Activated T-cell treated with anti-CD3 and anti-CD28 coated beads, Interleukin-2, amount 50 U/mL, for 1 hour (primary cell): ENCODE measurements at places on chromosomes 12 and 14.
A peak's percentile ranks its signal among the peaks of the same experiment; 100 is the strongest.

DNA sequence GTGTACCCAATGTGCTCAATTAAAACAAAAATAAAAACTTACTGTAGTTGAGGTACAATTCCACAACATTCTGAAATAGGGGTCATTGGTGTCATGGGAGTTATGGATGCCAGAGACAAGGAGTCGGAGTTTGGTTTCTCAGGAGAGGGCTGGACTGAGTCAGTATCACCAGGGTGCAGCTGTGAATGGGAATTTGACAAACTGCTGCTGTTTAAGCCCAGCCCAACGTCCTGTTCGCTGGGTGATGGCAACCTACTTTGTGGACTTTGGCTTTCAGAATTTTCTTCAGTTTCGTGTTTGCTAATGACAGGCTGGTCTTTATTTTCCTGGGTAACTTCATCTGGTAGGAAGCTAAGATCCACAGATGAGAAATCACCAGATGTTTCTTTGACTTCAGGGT, 3.9 kb downstream of the TBPL2 start:
- no peak for DNase-seq

- DNase-seq, result no peak
These were observed 27.2 kb upstream of the MDM2 start for GRCh38 chr12:68780731-68781130.

- DNase-seq, result no peak
These were observed 922.7 kb downstream of the VRK1 start for GRCh38 chr14:97719931-97720330.

- DNase-seq, result no peak
These were observed 771 bp upstream of the AVPR1A start for GRCh38 chr12:63151623-63152320.

GRCh38 chr14:23692416-23692815, 56.3 kb downstream of the DHRS2 start:
- no peak for DNase-seq

DNA sequence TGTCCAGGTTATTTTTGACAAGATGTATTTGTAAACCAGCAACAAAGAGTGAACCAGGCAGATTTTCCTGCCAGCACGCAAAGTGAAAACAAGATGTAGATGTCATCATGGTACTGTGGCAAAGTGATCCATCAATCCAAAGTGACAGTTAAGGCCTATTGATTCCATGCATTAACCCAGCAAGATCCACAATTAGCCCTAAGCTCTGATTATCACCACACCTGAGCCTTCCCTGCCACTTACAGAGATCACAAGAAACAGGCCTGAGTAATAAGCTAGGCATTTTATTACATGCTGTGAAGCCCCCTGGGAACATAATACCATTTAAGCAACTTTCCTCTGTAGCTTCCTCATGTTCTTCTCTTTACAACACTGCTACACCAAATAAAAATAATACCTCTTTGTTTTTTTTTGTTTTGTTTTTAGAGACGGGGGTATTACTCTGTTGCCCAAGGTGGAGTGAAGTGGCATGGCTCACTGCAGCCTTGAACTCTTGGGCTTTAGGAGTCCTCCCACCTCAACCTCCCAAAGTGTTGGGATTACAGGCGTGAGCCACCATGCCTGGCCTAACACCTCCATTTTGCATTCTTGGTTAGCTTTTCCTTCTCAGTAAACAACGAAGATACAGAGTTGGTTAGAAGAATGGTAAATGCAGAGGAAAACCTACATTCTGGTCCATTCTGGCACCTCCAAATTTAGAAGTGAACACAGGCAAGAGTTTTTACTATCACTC, 85.5 kb downstream of the STON2 start:
- DNase-seq, result no peak

DNA sequence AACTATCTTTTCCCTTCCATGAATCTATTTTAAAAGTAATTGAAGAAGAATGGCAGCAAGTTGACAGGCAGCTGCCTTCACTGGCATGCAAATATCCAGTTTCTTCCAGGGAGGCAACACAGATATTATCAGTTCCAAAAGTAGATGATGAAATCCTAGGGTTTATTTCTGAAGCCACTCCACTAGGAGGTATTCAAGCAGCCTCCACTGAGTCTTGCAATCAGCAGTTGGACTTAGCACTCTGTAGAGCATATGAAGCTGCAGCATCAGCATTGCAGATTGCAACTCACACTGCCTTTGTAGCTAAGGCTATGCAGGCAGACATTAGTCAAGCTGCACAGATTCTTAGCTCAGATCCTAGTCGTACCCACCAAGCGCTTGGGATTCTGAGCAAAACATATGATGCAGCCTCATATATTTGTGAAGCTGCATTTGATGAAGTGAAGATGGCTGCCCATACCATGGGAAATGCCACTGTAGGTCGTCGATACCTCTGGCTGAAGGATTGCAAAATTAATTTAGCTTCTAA, 18.4 kb downstream of the TMPO start:
- no peak for DNase-seq

- no peak for DNase-seq
These were observed 257.2 kb upstream of the SOX5 start for GRCh38 chr12:24206621-24207020.

- no peak for DNase-seq
These were observed 13.6 kb upstream of the TPCN1 start for GRCh38 chr12:113207613-113208040.

GRCh38 chr12:124277394-124278241, 17.3 kb upstream of the RFLNA start:
- no peak for DNase-seq

DNA sequence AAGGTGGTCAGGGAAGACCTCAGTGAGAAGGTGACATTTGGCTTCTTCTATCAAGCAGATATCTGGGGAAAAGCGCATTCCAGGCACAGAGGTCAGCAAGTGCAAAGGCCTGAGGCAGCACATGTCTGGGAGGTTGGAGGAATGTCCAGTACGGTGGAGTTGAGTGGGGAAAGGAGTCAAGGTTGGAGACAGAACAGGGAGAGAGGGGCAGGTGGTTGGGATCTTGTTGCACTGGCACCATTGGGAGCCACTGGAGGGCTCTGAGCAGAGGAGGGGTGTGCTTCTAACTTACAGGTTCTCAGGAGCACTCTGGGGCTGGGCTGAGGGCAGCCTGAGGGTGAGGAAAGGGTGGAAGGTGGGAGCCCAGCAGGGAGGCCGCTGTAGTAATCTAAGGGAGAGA, 52.1 kb downstream of the EID3 start:
- DNase-seq, result no peak

DNA sequence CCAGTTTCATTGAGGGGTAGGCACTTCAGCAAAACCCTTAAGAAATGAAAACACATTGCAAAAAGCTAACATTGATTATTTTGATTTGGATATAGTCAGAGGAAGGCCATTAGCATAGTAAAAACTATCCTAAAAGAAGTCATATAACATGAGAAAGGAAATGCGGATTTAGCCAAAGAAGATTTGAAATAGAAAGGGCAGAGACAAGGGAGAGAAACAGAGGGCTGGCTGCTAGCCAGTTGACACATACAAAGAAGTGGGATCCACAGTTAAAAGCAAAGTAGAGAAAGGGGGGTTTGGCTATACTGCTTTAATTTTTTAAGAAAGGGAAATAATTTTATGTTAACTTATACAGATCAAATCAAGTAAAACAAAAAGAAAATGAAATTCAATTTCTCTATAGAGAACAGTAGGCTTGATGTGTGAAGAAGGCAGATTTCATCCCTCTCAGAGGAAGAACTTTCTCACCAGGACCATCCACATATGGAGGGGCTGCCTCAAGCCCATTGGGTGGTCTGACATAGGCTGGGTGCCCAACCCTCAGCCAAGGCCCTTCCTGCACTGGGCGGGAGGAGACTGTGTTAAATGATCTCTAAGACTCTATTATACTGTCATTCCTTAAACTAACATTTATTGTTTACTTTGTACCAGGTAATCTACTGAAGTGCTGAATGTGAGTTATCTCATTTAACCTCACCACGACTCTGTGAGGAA, 420.3 kb downstream of the CCDC91 start:
- DNase-seq, result no peak

GRCh38 chr14:42214981-42215491, 608.4 kb downstream of the LRFN5 start:
- DNase-seq, result no peak

DNA sequence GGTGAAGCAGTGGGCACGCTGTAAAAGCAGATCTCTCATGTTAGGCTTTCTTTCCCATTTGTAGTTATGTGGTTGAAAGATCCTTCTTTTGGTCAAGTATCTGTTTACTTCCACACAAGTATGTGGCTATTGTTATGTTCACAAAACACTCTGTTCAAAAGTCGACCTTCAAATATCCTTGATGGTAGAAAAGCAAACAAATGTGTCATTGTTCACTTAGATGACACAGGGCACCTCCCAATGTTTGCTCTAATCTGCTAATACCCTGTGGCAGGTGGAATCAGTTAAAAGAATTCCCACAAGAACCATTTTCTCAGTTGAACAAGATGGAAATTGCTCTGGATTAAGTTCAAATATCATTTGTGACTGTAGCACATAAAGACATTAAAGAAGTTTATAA, 43.6 kb upstream of the NAA30 start:
- DNase-seq, result no peak

GRCh38 chr14:64364907-64365306, 23.2 kb upstream of the MTHFD1 start:
- no peak for DNase-seq

DNA sequence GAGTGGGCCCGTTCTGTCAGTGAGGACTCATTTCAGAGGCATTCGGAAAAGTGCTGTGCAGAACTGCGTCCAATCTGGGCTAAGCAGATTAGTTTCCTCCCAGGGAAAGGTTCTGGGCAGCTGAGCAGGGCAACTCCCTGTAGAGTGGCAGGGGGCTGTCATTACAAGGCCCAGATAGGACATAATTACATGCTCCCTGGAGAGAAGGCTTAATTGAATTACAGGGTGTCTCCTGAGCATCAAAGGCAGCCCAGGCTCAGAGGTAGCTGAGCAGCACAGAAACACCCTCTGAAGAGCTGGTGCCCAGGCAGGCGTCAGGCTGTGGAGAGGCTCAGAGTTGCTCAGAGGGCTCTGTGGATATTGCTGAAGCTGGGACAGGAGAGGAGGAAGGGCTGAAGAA, 36.0 kb downstream of the SLC8A3 start:
- no peak for DNase-seq

GRCh38 chr12:57218030-57218853, 1.6 kb downstream of the NXPH4 start:
- no peak for DNase-seq

DNA sequence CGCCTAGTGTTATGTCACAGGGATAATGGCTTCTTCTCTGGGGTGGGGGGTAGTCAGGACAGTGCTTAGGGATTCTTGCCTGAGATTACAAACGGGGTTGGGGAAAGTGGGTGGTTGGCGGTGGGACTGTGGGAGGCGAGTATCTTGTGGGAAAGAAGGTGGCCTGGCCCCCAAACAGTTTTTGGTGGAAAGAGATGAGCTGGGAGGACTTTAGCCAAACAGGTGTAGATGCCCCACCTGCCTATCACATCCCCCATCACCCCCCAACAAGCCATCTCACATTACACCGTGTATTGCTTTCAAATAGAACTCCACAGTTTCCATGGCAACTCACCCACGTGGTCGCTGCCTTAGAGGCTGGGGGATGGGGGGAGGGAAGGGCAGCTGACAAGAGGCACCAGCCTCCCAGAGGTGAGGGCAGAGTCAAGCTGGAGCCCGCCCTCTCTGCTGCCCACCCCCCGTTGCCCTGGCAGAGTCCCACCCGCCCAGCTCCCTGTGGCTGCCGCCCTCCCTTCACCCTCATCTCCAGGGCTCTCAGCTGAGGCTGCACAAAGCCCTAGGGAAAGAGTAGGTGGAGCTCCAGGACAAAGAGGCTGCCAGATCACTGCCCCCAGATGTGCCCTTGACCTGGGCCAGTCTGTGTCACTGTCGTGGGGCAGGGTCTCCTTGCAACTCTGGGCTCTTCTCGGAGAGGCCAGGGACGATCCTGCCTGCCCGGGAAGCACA, 98.3 kb downstream of the LRRC74A start:
- DNase-seq, result peak; percentile 48

DNA sequence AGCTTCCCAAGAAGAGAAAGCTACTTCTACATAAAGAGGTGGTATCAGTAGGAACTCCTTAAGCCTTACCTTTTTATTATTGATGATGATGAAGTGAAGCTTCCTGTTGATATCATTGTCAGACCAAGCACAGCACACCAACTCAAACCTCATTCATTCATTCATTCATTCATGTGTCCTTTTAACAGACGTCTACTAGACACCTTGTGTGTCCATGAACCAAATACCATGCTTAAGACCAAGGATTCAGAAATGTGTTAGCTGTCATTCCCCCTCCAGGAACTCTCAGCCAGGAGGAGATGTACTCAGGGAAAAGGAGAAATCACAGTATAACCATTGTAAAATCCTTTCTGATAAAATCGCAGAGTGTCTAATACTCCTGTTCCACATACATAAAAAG, 194.8 kb downstream of the ZFP36L1 start:
- no peak for DNase-seq
